ENCODE measurements at places on chromosomes 13 and 19.

DNA sequence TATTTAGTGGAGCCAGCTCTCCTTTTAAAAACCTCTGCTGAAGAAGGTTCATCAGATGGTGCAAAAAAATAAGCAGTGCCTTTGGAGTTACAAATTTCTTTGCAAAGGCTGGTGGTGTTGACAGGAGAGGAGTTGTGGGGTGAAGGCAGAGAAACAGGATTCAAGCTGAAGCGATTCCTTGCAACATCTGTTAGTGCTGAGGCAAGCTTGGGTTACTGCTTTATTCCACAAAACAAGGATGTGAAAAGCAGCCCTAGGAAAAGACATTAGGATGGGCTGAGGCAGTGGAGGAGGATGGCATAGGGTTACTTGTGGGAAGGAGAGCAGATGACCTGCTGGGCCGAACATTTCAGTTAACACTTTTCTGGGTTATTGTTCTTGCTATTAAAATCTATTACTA is 390.7 kb downstream of the DLEU7 start:
- DNase-seq = no peak

DNA sequence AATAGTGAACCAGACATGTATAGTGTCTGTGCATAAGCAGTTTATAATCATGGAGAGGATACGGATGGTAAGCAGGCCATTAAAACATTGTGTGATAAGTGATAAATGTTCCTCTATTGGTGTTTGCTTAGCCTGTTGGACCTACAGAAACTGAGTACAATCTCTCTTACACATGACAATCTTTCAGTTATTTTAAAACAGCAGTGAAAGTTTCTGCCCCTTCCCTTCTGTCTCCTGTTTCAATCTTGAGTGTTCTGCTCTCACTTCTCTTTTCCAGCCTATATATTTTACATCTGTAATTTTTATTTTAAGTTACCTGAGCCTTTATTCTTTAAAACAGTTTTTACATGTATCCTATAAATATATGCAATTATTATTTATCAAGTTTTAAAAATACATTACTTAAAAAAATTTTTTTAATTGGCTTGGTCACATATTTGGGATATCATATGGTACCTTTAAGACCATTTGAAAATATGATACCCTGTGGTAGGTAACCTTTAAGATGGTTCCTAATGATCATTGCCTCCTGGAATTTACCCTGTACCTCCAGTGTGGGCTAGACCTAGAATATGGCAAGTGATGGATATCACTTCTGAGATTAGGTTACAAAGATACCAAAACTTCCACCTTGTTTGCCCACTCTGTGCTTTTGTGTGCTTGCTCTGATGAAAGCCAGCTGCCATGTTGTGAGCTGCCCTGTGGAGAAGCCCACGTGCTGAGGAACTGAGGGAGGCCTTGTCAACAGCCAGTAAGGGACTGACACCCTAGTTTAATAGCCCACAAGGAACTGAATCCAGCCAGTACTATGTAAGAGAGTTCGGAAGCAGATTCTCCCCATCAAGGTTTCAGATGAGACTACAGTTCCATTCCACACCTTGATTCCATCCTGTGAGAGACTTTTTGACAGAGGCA is 99.3 kb downstream of the DHRS12 start:
- DNase-seq = no peak

DNA sequence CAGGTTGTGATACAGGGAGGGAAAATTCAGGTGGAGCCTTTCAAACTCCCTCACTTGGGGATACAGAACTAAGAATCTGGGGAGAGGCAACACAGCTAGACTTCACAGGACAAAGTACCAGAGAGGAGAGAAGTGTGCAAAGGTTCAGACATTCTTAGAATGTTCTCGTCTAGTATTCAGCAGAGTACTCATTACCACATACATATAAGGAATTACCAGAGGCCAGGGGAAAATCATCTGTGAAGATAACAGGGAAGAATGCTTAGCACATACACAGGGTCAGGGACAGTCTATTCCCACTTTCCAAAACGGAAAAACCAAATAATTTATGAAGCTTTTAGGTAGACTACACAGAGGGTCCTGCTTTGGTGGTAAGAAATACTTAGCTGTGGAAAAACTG is 58.1 kb downstream of the TRPC4 start:
- DNase-seq = no peak

DNA sequence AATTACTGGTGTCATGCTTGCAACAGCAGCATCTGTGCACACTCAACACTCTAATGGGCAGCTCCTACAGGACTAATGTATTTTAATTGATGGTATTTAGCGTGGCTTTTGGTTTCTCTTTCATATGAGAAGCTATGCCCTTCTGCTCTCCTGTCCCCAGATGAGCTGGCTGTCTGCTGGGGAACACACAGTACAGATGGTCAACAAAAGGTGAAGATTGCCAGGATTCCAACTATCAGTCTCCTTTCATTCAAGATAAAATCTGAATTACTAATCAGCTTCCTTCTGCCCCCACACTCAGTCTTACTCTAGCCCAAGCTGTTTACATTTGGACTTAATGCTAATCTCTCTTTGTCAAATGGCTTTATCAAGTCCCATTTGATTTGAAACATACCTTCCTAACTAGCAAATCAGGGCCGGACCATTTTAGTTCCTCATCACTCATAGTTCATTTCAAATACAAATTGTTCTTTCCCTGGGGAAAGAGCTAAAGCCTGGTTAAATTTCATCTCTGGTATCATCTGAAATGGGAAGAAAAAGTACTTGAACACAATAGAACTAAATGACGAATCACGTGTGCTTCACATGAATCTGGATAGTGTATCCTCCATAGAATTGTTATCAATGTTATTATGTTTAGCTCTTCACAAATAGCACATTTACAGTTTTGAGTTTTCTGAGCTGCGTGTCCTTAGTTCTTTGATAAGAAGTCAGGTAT is 988.0 kb downstream of the PCDH17 start:
- no peak for DNase-seq

- DNase-seq = no peak
Measured at GRCh38 chr19:29777781-29778309, 33.9 kb upstream of the CCNE1 start.

- DNase-seq = no peak
Measured at GRCh38 chr13:112751617-112752016, 61.8 kb downstream of the ATP11A start.

- no peak for DNase-seq
Measured at GRCh38 chr19:49678985-49679770, 2.1 kb downstream of the PRMT1 start.

GRCh38 chr13:97107815-97108529 is 113.7 kb upstream of the OXGR1 start:
- DNase-seq = no peak

DNA sequence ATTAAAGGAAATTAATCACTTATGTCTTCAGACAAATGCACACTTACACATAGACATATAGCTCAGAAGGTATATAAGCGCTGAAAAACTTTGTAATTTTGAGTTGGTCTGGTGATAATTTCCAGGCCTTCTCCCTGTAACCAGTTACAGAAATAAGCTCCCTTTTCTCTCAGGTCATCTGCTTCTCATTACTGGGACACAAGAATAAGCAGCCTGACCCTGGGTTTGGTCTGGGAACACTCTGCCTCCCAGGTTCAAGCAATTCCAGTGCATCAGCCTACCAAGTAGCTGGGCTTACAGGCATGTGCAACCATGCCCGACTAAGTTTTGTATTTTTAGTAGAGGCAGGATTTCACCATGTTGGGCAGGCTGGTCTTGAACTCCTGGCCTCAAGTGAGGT is 274.5 kb downstream of the LMO7 start:
- DNase-seq = no peak

- no peak for DNase-seq
Measured at GRCh38 chr19:8004001-8004400, 1.4 kb downstream of the ELAVL1 start.

GRCh38 chr13:28631801-28632200 is 27.1 kb upstream of the POMP start:
- no peak for DNase-seq

DNA sequence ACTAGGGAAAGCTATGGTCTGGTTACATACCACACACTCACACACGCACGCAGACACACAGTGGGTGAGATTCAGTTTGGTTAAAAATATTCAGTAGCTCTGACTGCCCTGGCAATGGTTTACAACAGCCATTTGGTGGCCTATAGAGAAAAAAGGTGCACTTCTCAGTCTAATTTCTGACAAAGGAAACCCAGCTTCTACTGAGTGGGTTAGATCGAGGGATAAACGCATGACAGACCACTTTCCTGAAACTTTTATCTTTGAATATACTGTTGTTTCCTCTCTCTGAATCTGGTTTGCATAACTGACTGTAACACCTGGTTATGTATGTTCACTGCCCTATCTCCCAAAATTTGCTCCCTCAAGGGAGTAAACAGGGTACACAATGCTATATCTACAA is 2.5 kb downstream of the LIG4 start:
- no peak for DNase-seq

DNA sequence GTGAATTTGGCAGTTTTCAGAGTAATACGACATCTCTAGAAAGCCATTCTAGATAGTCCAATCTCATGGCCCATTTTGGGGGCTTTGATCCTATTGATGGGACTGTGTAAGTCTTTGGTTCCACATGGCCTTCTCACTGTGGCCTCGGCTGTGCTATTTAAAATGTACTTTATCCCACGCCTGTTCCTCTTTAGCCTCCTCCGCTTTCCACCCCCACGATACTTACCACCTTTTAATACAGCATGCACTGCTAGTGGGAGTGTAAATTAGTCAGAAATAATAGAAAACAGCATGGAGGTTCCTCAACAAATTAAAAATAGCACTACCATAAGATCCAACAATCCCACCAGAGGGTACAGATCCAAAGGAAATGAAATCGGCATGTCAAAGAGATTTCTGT is 28.3 kb upstream of the CEBPG start:
- DNase-seq = no peak

DNA sequence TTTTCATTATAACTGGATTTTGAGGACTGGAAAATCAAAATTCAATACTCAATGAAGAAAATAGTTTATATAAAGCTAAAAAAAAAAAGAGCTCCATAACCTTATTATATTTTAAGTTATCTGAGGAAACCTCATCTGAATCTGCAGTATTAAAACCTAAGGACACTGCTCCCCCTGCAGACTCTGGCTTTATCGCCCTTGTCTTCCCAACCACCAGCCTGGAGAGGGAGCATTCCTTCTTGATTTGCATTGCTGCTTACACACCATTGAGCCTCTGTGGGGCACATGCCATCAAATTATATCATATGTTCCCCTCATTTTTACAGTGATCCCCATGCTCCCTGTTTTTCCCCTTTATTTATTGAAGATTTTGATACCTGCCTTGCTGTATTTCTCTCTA is 871.4 kb upstream of the GPC6 start:
- no peak for DNase-seq

DNA sequence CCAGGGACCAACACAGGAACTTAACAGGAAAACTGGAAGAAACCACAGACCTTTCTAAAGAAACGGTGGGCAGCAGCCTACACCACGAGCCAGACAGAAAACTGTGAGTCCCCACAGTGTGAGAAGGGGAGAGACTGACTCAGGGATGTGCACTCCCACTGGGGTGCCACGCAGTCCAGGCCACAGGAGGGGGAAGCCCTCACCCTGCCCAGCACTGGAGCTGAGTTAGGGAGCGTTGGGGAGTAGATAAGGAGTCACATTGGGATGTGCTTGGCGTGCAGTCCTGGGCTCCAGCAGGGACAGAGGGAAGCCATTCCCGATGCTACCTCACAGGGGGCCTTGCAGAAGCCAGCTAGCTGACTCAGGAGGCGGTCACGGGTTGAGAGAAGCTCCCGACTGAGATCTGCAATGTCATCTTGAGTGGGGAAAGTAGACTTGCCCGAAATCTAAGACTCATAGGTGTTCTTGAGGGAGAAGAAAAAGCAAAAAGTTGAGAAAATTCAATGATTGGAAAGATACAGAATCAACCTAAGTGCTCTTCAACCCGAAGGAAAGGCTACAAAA is 17.3 kb downstream of the SIGLEC8 start:
- DNase-seq = peak; percentile 43

GRCh38 chr19:6590827-6591319 is at the start of gene CD70:
CD70 (minus strand) TSS chr19:6591150; CDS start chr19:6591002, 148 bp downstream.
- DNase-seq = peak; percentile 39

- DNase-seq = no peak
Measured at GRCh38 chr13:39670445-39670844, 15.0 kb downstream of the COG6 start.

All from stimulated activated CD8-positive, alpha-beta memory T cell treated with anti-CD3 and anti-CD28 coated beads, Interleukin-7, amount 100 ng/mL, for 48 hours (primary cell).